ENCODE measurements at places on chromosomes 6 and 20.

DNA sequence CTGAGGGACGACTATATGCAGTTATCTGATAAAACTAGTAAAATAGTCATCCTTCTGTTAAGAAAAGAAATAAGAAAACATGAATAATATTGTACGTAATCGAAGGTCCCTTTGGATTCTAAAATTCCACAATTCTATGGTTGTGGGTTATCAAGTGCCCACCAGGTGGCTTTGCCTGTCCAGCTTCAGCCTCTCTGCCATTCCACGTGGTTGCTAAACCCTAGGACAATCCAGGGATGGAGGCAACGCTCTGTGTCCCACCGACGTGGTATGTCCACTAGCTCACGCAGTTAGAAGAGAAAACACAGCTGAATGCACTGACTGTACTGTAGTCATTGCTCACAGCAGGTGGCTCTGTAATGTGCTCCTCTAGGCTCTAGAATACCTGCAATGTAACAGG lies 349.3 kb downstream of the FARS2 start:
- DNase-seq = no peak

- no peak for DNase-seq
Measured at GRCh38 chr6:96520171-96521115, 1.2 kb upstream of the UFL1 start.

- DNase-seq = no peak
Measured at GRCh38 chr6:109370336-109370735, 11.9 kb downstream of the CD164 start.

DNA sequence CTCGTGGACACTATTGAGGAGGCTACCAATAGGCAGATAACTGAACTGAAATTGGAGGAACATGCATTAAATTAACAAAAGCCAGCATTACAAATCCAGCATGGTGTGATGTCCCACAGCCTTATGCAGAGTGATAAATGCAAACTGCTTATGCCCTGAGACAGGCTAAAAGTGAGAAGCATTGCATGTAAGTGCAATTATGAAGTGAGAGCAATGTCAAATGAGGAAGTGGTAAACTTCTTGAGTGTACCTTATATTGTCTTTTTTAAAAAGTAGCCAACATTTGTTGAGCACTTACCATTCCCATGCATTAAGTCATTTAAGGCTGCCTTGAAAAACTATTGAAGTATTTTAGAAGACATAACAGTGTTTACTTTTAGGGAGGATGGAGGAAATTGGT lies 212.2 kb downstream of the TBC1D7 start:
- no peak for DNase-seq

- DNase-seq = no peak
Measured at GRCh38 chr6:41280381-41281057, 6.0 kb downstream of the TREM1 start.

DNA sequence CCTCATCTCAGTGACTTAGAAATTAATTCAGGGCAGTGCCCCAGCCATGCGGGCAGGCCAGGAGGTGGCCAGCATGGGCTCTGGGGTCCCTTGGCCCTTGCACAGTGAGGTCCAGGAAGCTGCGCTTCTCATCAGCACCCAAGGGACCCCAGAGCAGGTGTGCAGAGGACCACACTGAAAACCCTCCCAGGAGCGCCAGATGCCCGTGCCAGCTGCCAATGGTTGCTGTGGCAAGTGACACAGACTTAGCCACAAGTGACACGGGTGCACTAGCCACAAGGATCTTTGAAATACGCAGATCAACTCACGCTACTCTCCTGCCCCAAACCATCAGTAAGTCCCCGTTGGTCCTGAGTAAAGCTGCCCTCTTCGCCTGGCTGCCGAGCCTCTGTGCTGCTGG lies 88.1 kb downstream of the ERMARD start:
- no peak for DNase-seq

GRCh38 chr6:11146117-11146826 lies 34.7 kb upstream of the ERVFRD-1 start:
- DNase-seq = no peak
